ENCODE measurements at places on chromosomes 3 and 15. TPM values are rescaled to one million over a fixed set of nuclear protein-coding genes. Genes with fewer than 3 reads are reported as not detected.

DNA sequence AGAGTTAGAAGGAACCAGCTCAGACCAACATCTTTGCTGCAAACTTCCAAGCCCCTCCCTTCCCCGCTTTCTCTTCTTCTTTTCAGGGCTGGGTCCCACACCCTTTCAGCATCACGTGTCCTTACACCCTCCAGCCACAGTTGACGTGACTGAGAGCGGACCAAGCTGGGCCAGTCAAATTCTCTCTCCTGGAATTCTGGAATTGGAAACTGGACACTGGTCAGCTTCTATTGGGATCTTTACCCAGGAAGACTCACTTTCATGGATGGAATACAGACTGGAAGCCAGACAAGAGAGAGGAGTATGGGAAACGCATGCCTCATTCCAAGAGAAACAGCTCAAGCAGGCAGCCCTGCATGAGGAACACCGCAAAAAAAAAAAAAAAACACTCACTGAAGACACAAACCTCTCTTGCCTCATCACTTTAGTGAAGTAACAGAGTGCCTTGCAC, 12.4 kb upstream of the TPM1 start:
- no peak for DNase-seq

DNA sequence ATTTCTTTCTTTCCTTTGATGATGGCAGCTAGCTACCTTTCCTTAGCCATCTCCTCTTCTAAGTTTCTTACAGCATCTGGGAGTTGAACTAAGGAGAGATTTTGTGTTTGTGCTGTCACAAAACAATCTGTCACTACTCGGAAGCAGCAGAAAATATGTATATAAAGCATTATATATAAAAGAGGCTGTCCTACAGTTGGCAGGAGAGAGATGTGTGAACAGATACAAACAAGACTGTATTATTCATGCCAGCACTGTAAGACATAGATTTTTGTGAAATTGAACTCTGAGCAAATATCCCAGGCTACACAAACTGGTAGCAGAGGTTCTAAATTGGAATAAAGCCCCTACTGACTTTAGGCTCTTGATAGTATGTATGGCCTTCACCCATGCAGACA, 577.5 kb upstream of the NECTIN3 start:
- no peak for DNase-seq

DNA sequence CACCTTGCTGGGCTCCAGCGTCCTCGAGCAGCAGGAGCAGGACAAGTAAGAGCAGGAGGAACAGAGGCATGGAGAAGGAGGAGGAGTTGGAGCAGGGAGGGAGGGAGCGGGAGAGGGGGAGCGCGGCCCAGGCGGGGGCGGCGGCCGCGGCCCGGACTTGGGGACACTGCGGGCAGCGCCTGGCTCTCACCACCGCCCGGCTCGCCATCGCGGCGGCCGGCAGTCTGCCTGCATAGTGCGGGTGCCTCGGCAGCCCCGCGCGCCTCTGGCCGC, 440 bp downstream of the DCBLD2 start:
- DNase-seq, result peak; percentile 8

GRCh38 chr3:120244834-120245225, 40.2 kb downstream of the GPR156 start:
- DNase-seq, result no peak

DNA sequence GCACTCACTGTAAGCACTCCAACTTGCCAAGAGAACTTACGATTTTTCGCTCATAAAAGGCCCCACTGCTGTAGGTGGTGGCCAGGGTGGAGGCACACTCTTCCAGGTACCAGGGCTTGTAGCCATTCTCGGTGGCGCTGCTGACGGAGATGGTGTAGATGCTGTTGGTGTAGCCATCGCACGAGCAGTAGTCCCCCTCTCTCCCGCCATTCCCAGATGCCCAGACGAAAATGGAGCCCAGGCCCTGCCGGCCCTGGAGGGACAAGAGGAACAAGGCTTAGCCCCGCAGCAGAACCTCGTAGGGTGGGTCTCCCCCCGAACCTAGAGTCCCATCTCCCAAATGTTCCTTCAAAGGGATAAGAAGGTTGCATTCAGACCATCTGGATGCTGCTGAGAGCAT, 96.3 kb downstream of the PCSK6 start:
- no peak for DNase-seq

The IFT57 gene
- total RNA-seq, result 26.2 TPM

The LARP6 gene
- not detected for total RNA-seq

The FRMD5 gene
- 0.37 TPM for total RNA-seq

- DNase-seq, result peak; percentile 55
Measured at GRCh38 chr3:184284696-184285095, 8.9 kb downstream of the ECE2 start.

The CA12 gene
- not detected for total RNA-seq

The KLHL40 gene
- total RNA-seq, result not detected

DNA sequence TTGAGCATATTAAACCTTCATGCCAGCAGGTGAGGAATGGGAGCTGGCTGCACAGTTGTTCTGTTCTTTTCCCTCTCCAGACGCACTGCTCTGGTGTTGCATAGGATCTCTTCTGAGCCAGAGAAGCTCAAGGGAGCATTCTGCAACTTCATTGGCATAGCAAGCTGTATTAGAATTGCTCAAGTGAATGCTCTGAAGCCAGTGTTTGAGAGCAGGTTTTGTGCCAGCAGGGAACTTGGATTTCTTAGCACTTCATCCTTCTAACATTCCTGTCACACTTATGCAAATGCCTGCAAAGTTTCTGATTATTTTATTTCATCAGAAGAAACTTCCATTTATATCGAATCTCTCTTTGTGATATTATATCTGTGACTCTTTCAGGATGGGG, 366.6 kb downstream of the AGBL1 start:
- DNase-seq, result no peak

The CLEC3B gene
- total RNA-seq, result not detected

The SCN5A gene
- 0.35 TPM for total RNA-seq

The BUB1B gene
- 102 TPM for total RNA-seq

The ANKRD34C gene
- not detected for total RNA-seq

Measured in activated naive CD4-positive, alpha-beta T cell treated with anti-CD3 and anti-CD28 coated beads for 36 hours (primary cell).